Tracheal epithelial cell (primary cell): ENCODE measurements at places on chromosomes 5 and 9. TPM values are rescaled to one million over a fixed set of nuclear protein-coding genes. Genes with fewer than 3 reads are reported as not detected.

CTXN3 gene
- not detected in 2 replicates for total RNA-seq

GLRA1 gene
- not detected in 2 replicates for total RNA-seq

CMBL gene
- total RNA-seq = 3.4 and 11.3 TPM in 2 replicates

KIF24 gene
- total RNA-seq = 0.43 and 0.48 TPM in 2 replicates

PCDHGA5 gene
- total RNA-seq = 0.24 TPM in 1 of 2 replicates, not detected in the other

FAM13B gene
- total RNA-seq = 7.5 and 8.9 TPM in 2 replicates

MARCOL gene
- total RNA-seq = not detected in 2 replicates

PCDHGA2 gene
- 0.21 and 0.48 TPM in 2 replicates for total RNA-seq

FOXI1 gene
- total RNA-seq = not detected in 2 replicates

TEX48 gene
- total RNA-seq = not detected in 2 replicates

PDLIM4 gene
- 33.7 and 147 TPM in 2 replicates for total RNA-seq

DUSP1 gene
- 98.3 and 157 TPM in 2 replicates for total RNA-seq

TGFBR1 gene
- 68.0 and 95.2 TPM in 2 replicates for total RNA-seq

LRRC70 gene
- 0.72 and 1.5 TPM in 2 replicates for total RNA-seq

HCN1 gene
- total RNA-seq = not detected in 2 replicates

AQP7 gene
- total RNA-seq = not detected in 2 replicates

OR1J2 gene
- not detected in 2 replicates for total RNA-seq

C5orf63 gene
- 3.2 and 3.4 TPM in 2 replicates for total RNA-seq

GPRIN1 gene
- total RNA-seq = 1.9 and 9.6 TPM in 2 replicates

AK1 gene
- 23.6 and 37.9 TPM in 2 replicates for total RNA-seq

CERCAM gene
- 19.2 and 68.2 TPM in 2 replicates for total RNA-seq

TRPM3 gene
- total RNA-seq = 1.2 TPM in 1 of 2 replicates, not detected in the other

NDUFAF2 gene
- total RNA-seq = 21.4 and 40.5 TPM in 2 replicates

PCDHA13 gene
- 0.24 TPM in 1 of 2 replicates, not detected in the other for total RNA-seq

TAF11L10 gene
- total RNA-seq = not detected in 2 replicates

IRX4 gene
- total RNA-seq = 3.6 and 4.5 TPM in 2 replicates

NTRK2 gene
- total RNA-seq = under 0.01 TPM in 1 of 2 replicates, not detected in the other

NANS gene
- 101 and 156 TPM in 2 replicates for total RNA-seq

ZCCHC10 gene
- 14.0 and 16.0 TPM in 2 replicates for total RNA-seq

EPB41L4A gene
- total RNA-seq = 3.6 and 12.4 TPM in 2 replicates

ZBTB6 gene
- total RNA-seq = 13.3 and 16.8 TPM in 2 replicates

FOXD4 gene
- total RNA-seq = 0.24 and 0.43 TPM in 2 replicates

MLANA gene
- not detected in 2 replicates for total RNA-seq

TSC1 gene
- total RNA-seq = 19.2 and 20.0 TPM in 2 replicates

BASP1 gene
- 116 and 157 TPM in 2 replicates for total RNA-seq

ALDOB gene
- total RNA-seq = not detected in 2 replicates

HINT1 gene
- total RNA-seq = 212 and 295 TPM in 2 replicates

FOXD4L6 gene
- not detected in 2 replicates for total RNA-seq

ZNF462 gene
- total RNA-seq = 14.5 and 18.1 TPM in 2 replicates

RANBP17 gene
- 7.7 and 18.3 TPM in 2 replicates for total RNA-seq

ADRA1B gene
- 1.2 TPM in 1 of 2 replicates, not detected in the other for total RNA-seq

POLR3G gene
- total RNA-seq = 7.0 and 9.4 TPM in 2 replicates

KCNN2 gene
- total RNA-seq = 0.21 TPM in 1 of 2 replicates, not detected in the other

SLCO6A1 gene
- not detected in 2 replicates for total RNA-seq

ACER2 gene
- total RNA-seq = 7.7 and 9.4 TPM in 2 replicates

MYOT gene
- total RNA-seq = not detected in 2 replicates

SAXO1 gene
- total RNA-seq = not detected in 2 replicates

SLC6A3 gene
- not detected in 2 replicates for total RNA-seq

FAM169A gene
- 9.4 and 16.4 TPM in 2 replicates for total RNA-seq

ZNF366 gene
- total RNA-seq = not detected in 2 replicates

DPYSL3 gene
- 4.0 and 7.7 TPM in 2 replicates for total RNA-seq

CYLC2 gene
- total RNA-seq = not detected in 2 replicates

CCDC183 gene
- 0.43 TPM in 1 of 2 replicates, not detected in the other for total RNA-seq

SLC34A3 gene
- total RNA-seq = not detected in 2 replicates

SLIT3 gene
- 1.3 and 2.7 TPM in 2 replicates for total RNA-seq

S1PR3 gene
- total RNA-seq = under 0.01 and 4.1 TPM in 2 replicates
